ENCODE measurements at places on chromosomes 3 and 15.

DNA sequence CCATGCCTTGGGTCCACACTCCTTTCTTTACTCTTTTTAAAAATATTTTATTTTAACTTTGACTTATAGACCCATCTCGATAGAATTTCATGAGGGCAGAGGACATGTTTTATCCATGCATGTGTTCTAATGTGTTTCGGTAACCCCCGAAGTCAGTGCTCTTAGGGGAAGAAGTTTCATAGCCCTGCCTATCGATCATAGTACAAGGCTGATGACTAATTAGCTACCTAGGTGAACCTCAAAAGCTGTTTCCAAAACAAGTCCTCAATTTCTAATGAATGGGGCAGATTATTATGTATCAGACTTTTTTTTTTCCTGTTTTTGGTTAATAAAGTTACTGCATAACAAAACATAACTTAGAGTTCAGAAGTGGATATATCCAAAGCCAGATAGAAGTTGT, 82.0 kb downstream of the MBNL1 start:
- DNase-seq, result no peak

DNA sequence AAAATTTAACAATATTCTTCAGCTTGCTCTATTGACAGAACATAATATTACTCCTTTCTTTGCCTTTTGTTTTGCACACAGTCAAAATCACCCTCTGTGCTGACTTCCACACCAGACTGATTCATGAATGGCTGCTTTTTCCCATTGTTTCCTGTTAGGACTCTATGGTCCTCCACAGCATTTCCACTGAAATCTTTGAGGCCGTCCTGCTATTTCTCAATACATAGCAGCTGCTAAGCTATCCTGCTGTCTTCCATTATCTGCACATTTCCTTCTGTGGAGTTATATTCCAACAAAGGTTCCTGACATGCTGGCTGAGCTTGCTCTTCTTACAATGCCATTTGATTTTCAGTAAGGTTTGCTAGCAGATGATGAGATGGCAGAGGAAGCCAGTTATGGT, 153.3 kb downstream of the EPHA3 start:
- DNase-seq, result no peak

DNA sequence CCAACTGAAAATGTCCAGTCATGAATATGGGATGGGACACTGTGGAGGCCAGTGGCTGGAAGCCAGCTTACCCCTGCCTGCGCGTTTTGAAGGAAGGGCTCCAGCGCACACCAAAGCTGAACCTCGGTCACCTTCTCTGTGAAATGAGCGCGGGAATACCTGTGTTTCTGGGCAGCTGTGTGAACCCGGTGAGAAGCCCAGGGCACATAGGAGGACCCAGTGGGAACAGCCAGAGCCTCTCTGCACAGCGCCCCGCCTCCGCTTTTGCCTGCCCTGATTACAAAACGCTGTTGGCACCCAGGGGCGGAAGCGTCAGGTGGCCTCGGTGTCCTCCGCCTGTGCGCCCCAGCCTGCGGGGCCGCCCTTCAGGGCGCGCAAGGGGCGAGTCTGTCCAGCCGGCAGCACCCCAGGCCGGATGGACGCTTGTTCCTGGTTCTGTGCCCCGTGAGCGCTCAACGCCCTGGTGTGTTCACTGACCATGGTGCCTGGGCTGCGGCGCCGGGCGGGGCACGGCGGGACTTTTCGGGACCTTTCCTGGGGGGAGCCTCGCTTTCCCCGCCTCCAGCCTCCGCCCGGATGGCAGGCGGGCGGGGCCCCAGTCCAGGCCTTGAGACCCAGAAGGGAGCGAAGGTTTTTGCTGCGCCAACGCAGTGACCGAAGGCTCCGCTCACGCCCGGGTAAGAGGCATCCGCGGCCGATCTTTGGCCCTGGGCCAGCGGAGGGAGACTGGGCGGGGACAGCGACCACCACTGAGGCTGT, at the start of gene SQOR:
TSS of gene SQOR (plus strand) at position 598 of the 759 bp plus-strand sequence. CDS start 23,895 bp downstream, outside the sequence.
- no peak for DNase-seq

DNA sequence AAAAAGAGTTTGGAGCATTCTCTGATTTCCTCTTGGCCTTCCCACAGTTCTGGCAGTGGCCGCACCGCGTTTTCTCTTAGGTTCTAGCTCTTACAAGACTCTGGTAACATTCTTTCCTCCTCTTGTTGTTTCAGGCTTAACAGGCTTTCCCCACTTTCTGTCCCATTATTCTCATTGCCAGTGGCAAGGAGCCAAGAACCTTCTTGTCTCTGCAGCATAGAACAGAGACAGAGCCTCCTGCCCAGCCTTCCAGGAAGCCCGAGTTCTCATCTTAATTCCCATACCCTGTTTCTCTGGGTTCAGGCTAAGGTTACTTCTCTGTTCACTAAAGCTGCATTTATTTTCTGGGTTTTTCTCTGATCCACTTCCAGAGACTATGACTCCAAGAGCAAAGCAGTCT, 61.1 kb downstream of the DUT start:
- no peak for DNase-seq

DNA sequence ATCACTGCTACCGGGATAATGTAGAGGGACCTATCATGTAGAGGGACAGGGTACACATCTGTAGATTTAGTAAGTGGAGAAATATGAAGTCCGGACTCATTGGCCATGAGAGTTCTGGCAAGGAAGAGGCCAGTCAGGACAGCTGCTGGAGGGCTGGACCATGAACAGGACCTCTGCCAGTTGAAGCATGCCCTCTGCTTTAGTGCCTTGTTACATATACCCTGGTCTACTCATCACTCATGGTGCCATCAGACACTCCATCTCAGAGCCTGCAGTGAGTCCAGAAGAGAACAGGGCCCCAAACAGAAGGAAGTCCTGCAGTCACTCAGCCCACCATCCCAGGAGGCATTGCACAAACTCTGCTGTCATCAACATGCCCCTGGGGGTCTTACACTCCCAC, 54.7 kb upstream of the CA12 start:
- DNase-seq, result no peak

- no peak for DNase-seq
Observed at GRCh38 chr3:183350164-183350563, 78.3 kb downstream of the MCF2L2 start.

GRCh38 chr15:89888214-89888804, 5.5 kb downstream of the AP3S2 start:
- no peak for DNase-seq

DNA sequence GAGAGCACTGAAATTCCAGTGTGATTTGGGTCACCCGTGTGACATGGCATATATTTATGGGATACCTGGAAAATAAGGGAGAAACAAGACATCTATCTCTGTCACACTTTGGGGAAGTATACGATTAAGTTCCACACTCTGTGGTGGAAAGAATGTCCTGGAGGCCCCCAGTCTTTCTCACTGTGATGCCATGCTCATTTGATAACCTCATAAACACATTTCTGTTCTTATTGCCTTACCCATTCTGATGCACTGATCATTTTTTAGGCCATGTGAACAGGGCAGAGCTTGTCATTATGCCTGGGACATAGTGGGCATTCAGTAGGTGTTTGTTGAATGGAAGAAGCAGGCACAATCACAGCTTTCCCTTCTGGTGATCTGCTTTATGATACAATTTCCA, 349.4 kb upstream of the TPRG1 start:
- DNase-seq, result no peak

GRCh38 chr15:90650117-90650955, 66.8 kb upstream of the BLM start:
- DNase-seq, result no peak

DNA sequence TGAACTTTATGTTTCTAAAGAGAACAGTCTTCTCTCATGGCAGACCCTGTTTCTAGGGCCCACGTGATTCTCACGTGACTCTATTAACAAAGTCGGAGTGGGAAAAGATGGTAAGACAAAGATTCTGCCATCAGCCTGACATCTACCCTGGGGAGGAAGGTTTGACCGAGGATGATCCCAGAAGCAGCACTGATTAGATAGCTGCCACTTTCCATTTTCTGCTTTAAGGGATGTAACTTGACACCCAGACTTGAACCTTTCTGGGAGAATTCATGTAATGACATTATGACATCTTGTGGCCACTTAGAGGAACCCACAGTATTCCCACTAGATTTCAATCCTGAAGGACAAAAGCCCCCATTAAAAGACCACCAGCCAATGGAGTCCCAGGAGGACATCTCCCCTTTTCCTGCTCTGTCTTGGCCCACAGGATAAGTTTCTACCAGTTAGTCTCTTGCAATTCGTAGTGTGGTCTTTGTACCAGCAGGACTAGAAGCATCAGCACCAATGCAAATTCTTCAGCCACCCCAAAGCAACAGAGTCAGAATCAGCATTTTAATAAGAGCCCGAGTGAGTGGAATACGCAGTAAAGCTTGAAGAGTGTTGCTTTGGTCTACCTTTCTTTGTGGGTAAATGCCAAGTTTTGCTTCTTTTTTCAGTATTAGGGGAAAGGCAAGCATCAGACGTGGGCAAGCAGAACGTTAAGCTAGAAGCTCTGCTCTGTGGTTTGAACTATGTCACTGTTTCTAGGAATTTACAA, 480.5 kb upstream of the PROK2 start:
- no peak for DNase-seq

GRCh38 chr3:124797426-124797945, 67.2 kb downstream of the UMPS start:
- DNase-seq, result no peak

DNA sequence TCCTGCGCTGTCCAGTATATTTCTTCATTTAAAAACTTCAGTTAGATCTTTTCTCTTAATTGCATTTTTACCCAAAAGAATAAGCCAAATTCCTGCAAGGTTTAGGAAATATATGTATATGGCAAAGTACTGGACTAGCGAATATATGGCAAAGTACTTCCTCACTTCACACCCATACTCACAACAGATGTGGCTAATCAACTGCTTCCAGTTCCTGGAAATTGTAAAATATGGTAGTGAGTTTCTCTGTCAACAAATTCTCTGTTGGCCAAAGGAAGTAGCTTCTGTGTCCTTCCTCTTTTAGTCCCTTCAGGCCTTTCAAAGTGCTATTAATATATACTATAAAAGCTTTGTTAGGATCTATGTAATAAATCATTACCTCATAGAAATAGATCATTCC, 22.0 kb downstream of the GPR15 start:
- no peak for DNase-seq

- no peak for DNase-seq
Observed at GRCh38 chr15:92244703-92245102, 149.0 kb upstream of the ST8SIA2 start.

GRCh38 chr3:173617490-173617889, 219.9 kb downstream of the NLGN1 start:
- DNase-seq, result no peak

DNA sequence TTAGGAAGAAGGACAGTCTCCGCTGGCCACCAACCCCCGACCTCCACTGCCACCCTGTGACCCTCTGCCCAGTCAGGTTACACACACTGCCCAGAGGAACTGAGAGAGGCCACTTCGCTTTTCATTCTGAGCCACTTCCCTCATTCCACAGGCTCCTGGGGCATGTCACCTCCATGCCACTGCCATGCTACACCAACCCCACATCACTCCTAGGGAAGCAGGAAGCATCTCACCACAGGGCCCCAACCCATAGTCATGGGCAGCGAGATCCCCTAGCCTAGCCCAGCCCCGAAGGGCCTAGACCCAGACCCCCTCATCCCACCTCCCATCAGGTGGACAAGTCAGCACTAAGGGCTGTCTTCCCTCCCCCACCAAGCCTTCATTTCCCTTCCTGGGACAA, 1.4 kb downstream of the PLCB2 start:
- no peak for DNase-seq

GRCh38 chr3:78979028-78979427, 788.8 kb downstream of the ROBO1 start:
- DNase-seq, result no peak

GRCh38 chr15:100202309-100202960, 139.3 kb downstream of the ADAMTS17 start:
- no peak for DNase-seq

GRCh38 chr15:78620021-78620526, 722 bp downstream of the CHRNA3 start:
- no peak for DNase-seq

- no peak for DNase-seq
Observed at GRCh38 chr3:140359233-140359995, 318.4 kb upstream of the TRIM42 start.

DNA sequence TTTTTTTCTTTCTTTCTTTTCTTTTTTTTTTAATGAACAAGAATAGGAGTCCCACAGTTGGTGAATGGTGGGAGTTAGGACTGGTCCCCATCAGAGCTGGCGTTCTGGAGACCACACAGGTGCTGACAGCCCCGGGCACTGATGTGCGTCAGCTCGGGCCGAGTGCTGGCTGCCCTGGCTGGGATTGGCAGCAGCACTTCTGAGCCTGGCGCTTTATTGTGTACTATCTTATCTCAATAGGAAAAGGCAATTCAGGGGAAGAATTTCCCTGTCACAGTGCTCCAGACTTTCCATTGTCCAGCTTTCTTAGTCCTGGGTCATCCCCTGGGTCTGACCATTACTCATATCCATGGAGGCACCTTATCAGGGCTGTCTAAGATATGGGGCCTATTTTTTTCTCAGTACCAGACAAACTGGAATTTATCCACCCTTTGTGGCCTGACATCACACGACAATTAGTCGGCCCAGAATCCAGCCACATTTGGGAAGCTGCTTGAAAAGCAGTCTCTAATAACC, 54.1 kb downstream of the TMEM44 start:
- DNase-seq, result no peak

GRCh38 chr15:64703632-64703959, 71.8 kb downstream of the RBPMS2 start:
- no peak for DNase-seq

GRCh38 chr3:51686512-51687215, 15.6 kb downstream of the TEX264 start:
- no peak for DNase-seq

DNA sequence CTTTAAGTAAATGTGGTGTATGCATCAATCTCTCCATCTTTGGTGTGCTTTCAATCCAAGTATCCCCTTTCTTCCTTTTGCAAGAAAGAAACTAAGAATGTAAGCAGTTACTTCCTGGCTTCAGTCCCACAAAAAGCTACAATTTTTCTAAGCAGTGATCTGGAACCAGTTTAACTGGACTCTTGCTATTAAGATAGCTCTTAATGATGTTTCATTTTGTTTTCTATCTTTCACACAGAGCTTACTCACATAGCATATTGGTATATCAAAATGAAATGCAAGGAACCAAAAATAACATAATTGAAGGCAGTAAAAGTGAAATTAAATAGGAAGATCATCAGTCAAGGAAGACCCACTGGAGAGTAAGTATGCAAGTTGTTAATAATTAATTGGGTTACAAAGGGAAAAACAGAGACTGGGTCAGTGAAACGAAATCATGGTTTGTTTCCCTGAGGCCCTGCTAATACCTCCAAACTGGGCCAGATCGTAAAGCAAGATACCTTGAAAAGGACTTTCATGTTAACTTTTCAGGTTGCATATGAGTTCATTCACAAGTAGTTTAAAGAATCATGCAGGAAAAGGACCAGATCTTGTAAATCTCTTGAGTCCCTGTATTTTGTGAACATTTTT, 41.9 kb downstream of the GPR160 start:
- no peak for DNase-seq

DNA sequence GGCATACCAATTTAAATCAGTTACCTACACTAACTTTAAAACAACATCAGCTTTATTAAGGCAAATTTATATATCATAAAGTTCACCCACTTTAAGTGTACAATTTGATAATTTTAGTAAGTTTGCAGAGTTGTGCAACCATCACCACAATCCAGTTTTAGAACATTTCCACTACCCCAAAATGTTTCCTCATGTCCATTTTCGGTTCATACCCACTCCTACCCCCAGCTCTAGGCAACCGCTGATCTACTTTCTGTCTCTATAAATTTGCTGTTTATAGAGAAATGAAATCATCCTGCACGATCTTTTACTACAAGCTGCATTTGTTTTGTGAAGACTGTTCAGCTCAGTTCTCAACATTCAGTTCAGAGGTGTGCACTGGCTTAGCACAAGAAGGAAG, 31.5 kb upstream of the FAM81A start:
- no peak for DNase-seq
